ENCODE measurements at places on chromosomes 6 and 20.

GRCh38 chr6:85065831-85066230, 301.4 kb upstream of the TBX18 start:
- DNase-seq, result no peak

GRCh38 chr6:145241039-145241438, 494.3 kb downstream of the EPM2A start:
- no peak for DNase-seq

DNA sequence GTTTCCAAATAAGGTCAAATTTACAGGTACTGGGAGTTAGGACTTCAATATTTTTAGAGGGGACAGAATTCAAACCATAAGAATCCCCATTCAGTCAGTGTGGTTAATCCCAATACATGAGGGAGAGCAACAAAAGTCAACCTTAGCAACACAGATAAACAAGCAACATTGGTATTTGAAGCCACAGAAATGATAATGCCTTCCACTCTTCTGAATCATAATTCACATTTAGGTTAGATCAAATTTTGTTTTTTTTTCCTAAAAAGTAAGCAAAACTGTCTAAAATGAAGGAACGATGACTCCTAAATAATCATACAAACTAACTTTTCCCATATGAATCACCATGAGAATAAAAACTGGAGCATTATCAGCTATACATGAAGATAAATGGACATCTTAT, 246.0 kb upstream of the TENT5A start:
- no peak for DNase-seq

DNA sequence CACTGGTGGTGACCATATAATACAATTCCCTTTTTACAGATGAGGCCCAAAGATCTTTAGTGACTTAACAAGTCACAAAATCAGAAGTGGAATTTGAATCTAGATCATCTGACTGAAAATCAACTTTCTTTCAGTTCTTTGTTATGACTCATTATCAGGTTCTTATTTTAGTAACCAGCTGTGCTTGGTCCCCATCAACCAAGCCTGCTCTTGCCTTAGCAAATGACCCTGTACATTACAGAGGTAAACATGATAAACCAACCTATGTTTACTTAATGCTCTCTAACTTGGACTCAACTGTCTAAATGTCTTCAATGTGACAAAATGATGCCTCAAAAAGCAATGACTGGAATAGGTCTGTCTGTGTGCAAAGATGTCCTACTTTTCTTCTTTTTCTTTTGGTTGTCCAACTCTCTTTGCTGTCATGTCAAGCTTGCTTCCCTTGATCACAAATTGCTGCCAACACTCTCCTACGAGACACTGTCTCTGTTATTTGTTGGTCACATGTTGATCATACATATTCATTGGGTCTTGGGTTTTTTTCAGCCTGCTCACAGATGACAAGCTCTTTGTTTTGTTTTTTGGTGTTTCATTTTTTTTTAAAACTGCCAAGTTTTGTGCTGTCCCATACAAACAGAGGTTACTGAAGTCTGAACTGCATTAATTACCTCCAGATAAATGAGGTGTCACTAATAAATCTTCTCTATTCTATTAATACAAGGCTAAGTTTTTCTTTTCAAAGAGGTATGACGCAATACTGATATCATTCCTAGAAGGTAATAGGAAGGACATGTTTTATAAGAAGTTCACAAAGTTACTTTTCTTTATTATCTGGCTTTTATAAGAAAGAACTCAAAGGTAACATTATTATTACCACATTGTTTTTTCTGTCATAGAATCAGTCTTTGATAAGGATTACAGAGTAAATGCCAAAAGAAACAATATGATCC, 62.2 kb upstream of the PLN start:
- DNase-seq, result no peak

GRCh38 chr20:51946586-51946985, 144.3 kb upstream of the SALL4 start:
- no peak for DNase-seq

DNA sequence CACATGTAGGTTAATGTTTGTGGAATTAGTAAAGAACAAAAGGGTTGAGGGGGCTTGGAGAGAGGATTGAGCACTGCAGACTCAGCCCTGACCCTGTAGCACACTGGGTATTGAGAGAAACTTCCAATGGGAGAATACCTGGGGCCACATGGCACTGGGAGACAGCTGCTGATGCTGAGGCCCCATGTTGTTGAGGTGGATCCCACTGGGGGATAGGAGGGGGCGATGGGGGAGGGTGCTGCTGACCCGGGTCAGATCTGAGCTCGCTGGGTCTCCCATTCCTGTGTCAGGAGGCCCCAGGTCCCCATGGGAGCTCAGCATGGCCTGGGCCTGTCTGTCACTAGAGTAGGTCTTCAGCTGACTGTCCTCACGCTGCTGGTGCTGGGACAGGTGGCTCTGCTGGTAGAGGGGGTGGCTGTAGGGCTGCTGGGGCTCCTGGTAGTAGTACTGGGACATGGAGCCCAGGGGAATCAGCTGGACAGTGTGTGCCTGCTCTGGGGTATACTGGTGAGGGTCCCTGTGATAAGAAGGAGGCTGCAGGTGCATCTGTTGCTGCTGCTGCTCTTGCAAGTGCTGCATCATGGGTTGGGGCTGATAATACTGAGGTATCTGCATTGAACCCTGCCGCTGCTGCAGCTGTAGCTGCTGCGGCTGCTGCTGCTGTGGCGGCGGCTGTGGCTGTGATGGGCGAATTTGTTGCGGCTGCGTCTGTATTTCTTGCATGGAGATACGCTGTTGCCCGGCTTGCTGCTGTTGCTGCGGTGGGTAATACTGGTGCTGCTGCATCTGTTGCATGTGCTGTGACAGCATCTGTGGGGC, 50.6 kb upstream of the MRPS10 start:
- no peak for DNase-seq

DNA sequence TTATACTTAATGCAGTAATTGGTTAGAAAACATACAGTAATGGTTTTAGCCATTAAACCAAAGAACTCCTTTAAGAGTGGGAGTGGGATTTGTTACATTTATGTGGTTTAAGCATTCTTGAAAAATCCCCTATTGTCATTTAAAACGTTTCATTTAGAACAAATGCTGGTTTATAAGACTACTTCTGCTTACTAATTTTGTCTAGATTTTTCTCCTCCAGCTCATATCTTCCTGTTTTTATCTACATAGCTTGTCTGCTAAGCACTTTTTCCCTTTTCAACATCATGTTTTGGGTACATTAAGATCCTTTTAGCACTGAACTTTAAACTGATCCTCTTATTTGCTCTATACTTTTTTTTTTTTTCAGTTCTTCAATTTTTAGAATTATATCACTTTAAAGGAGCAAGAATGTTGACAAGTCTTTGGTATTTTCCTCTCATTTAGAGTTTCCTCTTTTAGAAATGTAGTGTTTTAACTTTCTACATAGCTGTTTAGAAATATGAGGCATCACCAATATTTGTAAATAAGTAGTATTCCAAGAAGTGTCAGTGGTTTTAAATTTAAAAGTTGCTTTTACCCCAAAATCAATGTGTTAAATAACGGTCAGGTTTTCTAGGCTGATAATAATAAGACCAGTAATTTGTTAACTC, 80.9 kb downstream of the SESN1 start:
- no peak for DNase-seq

GRCh38 chr6:127397729-127398630, 54.6 kb upstream of the ECHDC1 start:
- no peak for DNase-seq

- DNase-seq, result no peak
Measured at GRCh38 chr6:84353459-84354423, 126.3 kb upstream of the CEP162 start.

DNA sequence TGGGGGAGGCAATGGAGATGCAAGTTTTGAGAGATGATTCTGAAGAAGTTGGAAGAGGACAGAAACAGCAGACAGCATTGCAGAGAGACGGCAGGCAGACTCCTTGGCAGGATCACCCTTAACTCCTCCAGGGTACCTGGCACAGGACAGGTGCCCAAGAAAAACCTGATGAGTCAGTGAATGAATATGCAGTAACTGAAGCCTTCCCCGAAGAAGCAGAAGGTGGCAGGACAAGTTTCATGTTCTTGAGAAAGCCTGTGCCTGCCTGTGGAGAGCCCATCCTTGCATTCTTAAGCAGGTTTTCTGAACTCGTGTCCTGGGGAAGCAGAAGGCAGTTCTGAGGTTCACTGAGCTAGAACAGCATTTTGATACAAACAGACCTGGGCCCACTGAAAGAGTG, 79.6 kb upstream of the SASH1 start:
- DNase-seq, result no peak

GRCh38 chr6:109393886-109394281, 11.6 kb upstream of the CD164 start:
- DNase-seq, result no peak

DNA sequence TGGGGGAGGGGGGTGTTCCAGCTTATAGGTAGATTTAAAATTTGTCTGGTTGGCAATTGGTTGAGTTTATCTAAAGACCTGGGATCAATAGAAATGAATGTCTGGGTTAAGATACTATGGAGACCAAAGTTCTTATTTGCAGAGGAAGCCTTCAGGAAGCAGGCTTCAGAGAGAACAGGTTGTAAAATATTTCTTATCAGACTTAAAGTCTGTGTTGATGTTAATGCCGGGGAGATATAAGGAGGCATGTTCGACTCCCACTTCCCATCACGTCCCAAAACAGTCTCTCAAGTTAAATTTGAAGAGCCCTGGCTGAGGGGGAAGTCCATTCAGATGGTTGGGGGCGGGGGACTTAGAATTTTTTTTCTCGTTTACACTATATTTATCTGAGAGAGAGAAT, 12.3 kb upstream of the BLCAP start:
- no peak for DNase-seq

GRCh38 chr6:56978530-56978929, 23.6 kb downstream of the BEND6 start:
- no peak for DNase-seq

DNA sequence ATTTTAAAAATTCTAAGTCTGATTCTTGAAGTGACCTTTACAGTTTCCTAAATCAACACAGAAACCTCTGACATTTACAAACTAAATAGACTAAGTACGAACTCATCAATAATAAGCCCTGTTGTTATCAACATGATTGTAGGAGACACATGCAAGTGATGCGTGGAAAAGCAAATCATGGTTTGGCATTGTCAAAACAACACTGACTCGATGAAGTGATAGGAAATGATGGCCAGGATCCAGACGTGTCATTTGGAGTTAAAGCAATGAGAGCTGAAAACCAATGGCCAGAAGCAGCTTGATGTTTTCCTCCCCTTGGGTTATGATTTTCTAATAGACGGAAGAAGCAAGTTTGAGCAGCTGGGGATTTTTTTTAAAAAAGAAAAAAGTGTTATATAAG, 117.4 kb upstream of the FAM184A start:
- no peak for DNase-seq

- DNase-seq, result no peak
Measured at GRCh38 chr6:44049989-44050871, 77.0 kb downstream of the MRPL14 start.

GRCh38 chr20:57811374-57812020, 101.7 kb upstream of the PMEPA1 start:
- DNase-seq, result no peak

- DNase-seq, result no peak
Measured at GRCh38 chr6:25229671-25230321, 49.4 kb upstream of the CARMIL1 start.

DNA sequence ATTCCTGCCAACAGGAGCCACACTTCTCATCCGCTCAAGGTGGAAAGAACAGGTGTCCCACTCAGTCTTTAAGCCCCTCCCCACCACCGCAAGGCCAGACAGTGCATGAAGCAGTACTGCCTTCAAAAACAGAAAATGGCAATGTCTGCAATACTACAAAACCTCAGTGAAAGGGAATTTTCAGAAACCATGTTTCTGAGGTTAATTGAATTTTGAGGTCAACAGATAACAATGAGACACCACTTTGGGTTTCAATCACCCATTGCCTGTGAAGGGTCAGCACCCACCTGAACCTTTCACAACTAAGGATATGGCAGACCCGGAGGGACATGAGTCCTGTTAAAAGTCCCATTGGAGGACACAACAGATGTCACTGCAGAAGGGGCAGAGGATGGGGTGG, 13.0 kb downstream of the ZC3H12D start:
- no peak for DNase-seq

GRCh38 chr6:80433010-80433672, 326.7 kb downstream of the BCKDHB start:
- DNase-seq, result no peak

GRCh38 chr6:33822575-33823395, 19.0 kb upstream of the MLN start:
- no peak for DNase-seq

GRCh38 chr6:73558624-73559398, 38.0 kb upstream of the EEF1A1 start:
- DNase-seq, result no peak

- DNase-seq, result no peak
Measured at GRCh38 chr20:62446888-62447869, 19.8 kb upstream of the RBBP8NL start.

Measured in activated CD8-positive, alpha-beta memory T cell treated with anti-CD3 and anti-CD28 coated beads for 1 hour (primary cell).